Stimulated activated CD8-positive, alpha-beta memory T cell treated with anti-CD3 and anti-CD28 coated beads, Interleukin-12 subunit alpha, Interleukin-12 subunit beta, amount 100 ng/mL, for 4 hours (primary cell): ENCODE measurements at places on chromosomes 11 and 22.

- no peak for DNase-seq
These were observed 118.1 kb downstream of the ATM start for GRCh38 chr11:108340973-108341372.

DNA sequence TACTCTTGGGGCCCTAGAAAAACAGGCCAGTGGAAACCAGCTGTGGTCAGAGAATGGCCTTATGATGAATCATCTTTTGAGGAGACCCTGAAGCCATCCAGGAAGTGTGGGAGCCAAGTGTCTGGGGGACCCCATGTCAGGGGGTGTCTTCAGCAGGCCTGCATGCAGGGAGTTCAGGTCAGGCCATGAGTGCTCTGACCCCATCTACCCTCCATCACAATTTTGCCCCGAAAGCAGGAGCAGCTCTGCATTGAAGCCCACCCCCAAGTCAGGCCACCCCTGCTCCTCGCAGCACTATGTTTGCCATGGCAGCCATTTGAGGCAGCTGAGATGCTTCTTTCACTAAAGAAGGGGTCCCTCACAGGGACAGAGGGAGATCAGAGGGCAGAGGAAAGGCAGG is 41.3 kb downstream of the CHST1 start:
- no peak for DNase-seq

DNA sequence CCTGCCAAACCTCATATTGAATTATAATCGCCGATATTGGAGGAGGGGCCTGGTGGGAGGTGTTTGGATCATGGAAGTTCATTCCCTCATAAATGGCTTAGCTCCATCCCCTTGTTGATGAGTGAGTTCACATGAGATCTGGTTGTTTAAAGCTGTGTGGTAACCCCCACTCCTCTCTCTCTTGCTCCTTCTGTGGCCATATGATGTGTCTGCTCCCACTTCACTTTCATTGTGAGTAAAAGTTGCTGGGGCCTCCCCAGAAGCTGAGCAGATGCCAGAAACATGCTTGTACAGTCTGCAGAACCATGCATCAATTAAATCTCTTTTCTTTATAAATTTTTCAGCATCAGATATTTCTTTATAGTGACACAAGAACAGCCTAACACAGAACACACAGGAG is 929.0 kb upstream of the FAT3 start:
- no peak for DNase-seq

- DNase-seq = no peak
These were observed 55.0 kb upstream of the PTH start for GRCh38 chr11:13550761-13551160.

DNA sequence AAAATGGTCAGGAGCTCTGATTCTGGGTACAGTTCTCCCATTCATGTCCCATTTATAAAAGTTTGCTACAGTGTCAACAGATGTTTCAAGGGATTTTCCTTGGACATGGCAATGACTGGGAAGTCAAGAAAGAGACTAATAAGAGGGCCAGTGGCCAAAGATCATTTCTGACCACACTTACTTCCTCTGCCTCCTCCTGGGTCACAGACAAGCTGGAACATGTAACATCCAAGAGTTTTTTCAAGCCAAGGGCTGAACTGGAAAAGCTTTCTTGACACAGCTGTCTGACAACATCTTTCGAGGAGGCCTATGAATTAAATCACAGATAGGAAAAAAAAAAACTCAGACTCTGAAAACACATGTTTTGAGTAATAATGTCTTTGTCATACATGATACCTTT is 8.7 kb downstream of the COMMD9 start:
- no peak for DNase-seq

- DNase-seq = no peak
These were observed 40.9 kb upstream of the MRPL17 start for GRCh38 chr11:6724013-6724412.

DNA sequence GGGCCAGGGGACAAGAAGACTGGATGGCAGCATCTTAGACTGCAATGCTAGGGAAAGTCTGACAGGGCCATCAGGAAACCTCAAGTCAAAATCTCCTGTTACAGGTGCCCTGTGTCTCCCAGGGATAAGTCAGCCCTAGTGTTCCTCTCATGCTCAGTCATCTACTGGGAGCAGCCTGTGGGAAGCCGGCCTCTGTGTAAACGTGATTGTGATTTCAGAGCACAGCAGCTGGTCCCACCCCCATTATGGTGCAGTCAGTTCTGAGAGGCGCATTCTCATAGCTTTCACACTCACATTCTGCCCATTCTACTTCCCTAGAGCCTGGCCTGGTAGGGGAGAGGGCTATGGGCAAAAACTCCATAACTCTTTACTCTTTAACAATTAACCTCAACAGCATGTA is 7.2 kb upstream of the SLN start:
- DNase-seq = no peak

GRCh38 chr11:111177037-111177871 is 68.3 kb upstream of the POU2AF2 start:
- DNase-seq = no peak

DNA sequence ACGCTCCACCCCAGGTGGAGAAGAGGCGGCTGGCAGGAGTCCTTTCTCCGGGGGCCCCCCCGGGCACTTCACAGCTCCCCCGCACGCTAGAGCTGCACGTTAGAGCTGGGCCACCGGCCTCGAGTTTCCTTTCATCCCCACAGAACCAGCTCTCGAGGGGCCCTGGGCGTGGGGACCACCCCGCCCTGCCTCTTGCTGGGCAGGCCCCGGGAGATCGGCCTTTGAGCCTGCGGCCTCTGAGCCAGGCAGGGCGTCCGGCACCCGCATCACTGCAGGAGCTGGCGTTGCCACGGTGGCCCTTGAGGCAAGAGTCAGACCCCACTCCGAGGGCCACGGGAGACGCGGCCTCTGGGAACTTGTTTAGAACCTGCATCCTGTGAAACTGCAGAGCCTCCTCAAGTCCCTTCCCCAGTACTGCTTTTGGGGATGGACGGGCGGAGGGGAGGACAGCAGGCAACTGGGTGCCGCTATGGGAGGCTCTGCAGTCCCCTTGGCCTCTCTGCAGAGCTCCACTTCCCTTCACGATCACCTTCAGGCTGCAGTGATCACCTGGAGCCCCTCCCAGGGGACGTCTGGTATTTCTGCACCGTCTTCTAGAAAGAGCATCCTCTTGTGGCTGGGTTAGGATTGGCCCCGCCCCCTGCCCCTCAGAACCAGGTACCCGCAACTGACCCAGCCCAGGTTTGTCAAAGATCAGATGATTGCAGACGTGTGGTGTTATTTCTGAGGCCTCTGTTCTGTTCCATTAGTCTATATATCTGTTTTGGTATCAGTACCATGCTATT is 13.9 kb upstream of the GAL start:
- no peak for DNase-seq

GRCh38 chr11:107752949-107753822 is 41.3 kb upstream of the SLN start:
- DNase-seq = no peak
